ENCODE measurements at places on chromosomes 7 and 10.

GRCh38 chr10:5668429-5668828 is 2.0 kb upstream of the ASB13 start:
- no peak for DNase-seq

- no peak for DNase-seq
Observed at GRCh38 chr7:11792166-11792565, 39.8 kb downstream of the THSD7A start.

DNA sequence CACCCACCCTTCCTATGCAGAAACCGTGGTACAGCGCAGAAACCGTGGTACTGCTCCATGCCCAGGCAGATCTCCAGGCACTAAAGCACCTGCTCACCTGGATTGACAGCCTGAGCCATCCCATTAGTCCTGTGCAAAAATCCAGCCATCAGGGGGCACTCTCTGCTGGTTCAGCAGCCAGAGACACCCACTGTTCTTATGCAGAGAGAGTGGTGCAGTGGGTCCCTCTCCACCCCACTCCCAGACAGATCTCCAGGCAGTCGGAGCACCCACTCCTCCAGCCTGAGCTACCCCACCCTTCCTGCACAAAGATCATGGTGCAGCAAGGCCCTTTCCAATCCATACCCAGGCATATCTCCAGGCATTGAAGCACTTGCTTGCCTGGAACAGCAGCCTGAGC is 219.8 kb downstream of the CTNNA3 start:
- DNase-seq, result no peak

DNA sequence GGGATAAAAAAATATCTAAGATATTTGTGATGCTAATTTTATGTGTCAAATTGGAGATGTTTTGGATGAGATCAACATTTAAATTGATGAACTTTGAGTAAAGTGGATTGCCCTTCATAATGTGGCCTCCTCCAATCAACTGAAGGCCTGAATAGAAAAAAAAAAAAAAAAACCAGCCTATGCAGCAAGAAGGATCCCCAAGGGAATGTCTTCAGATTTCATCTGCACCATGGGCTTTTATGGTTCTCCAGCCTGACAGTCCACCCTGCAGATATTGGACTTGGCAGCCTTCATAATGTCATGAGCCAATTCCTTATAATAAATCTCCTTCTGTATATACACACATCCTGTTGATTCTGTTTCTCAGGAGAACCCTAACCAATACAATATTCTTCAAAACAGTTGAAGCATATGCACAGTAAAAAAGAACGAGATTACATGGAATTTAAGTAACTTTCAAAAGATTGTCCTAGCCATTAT is 316.9 kb upstream of the PLXDC2 start:
- DNase-seq, result no peak

GRCh38 chr7:137120690-137121089 is 222.8 kb downstream of the PTN start:
- no peak for DNase-seq

DNA sequence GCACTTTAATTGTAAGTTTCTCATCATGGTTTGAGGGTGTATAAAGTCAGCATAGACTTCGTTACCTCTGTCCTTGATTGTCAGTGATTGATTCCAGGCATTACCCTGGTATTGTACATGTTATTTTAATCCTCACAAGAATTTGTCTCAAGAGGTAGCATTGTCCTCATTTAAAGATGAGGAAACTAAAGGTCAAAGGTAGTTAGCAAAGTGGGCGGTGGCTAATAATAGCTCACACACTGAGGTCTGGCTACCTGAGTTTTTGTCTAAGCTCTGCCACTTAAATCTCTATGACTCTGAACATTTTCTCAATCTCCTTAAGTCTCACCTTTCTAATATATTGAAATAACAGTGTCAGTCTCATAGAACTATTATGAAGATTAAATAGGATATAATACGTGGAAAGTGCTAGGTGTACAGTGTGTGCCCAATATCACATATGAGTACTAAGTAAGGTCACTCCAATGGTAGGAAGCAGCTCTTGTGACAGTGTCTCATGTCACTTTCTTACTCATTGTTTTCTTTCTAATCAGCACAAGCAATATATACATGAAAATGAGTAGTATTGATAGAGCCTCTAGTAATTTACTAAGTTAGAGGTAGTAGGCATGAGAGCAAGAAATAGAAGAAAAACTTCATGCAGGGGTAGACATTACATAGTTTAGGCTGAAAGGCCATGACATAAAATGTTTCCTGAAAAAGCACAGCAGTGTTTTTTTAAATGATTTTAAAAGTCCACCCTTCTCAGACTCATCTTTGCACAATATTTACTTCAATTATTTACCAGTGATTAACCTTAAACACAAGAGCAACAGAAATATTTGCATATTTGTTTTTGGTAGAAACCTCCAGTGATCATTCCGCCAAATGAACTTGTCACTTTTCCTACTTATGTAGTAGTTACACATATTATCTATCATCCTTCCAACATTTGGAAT is 21.0 kb downstream of the AHR start:
- DNase-seq, result no peak
